NK-92 treated with Interleukin-12 subunit alpha and Interleukin-12 subunit beta, amount 100 ng/mL, for 24 hours (cell line): ENCODE measurements at places on chromosomes 5 and 9.

DNA sequence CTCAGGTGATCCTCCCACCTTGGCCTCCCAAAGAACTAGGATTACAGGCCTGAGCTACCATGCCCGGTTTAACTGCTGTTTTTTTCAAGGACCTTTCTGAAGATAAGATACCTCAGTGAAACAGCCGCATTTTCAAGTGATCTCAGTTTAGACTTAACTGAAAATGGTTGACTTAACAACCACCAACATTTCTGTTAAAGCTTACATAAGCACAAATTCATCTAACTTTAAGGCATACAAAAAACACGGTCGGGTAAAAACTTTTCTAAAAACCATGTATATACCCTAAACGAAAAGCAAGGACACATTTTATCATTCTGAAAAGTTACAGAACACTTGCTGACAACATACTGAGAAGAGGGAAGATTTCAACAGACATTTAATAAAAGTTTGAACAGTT lies 22.9 kb downstream of the UBAP2 start:
- DNase-seq = no peak

DNA sequence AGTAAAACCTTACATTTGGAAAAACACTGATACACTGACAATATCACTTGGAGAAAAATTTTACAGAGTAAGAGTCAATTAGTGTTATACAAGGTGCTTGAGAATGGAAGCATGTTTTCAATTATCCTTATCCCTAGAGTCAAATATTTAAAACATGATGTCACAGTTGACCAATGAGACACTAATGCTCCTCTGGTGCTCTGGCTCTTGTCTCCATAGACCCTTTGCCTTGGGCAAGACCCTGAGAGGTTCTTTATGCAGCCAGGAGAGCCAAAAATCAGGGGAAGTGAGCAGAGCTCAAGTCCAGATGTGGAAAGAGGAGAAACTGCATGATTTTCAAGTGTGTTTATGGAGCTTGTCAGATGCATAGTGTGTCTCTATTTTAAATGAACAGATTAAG lies 153.9 kb downstream of the MARCHF11 start:
- no peak for DNase-seq

- DNase-seq = no peak
Observed at GRCh38 chr5:36529142-36529541, 77.3 kb upstream of the SLC1A3 start.

GRCh38 chr5:115831163-115831768 lies 10.1 kb downstream of the ATG12 start:
- DNase-seq = no peak

- DNase-seq = no peak
Observed at GRCh38 chr5:67802766-67803165, 412.8 kb upstream of the PIK3R1 start.

DNA sequence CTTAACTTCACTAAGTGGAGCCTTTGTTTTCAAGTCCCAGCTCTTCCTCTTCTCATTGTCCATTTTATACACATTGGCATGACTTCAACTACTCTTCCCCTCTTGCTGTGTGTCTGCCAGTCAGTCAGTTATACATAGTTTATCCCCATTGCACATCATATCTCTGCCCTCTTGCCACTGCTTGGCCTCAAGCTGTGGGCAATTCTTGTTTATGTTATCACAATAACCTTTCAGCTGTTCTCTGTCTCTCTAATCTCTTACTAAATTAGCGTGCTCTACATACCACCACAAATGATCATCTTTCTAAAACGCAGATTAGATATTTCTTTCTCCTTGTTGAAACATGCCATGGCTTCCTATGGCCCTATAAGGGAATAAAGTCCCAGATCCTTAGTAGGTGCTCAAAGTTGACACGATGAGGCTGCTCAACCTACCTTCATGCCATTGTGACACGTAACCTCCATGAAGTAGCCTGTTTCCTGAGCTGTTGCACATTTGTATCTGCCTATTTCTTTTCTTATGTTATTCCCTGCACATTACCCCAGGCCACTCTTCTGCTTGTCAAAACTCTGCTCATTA lies 239.3 kb downstream of the GAS1 start:
- no peak for DNase-seq

GRCh38 chr9:106479679-106480078 lies 383.3 kb upstream of the ZNF462 start:
- DNase-seq = no peak

GRCh38 chr9:7828334-7828733 lies 28.8 kb upstream of the DMAC1 start:
- no peak for DNase-seq

- no peak for DNase-seq
Observed at GRCh38 chr9:76366275-76366674, 28.0 kb downstream of the RFK start.

DNA sequence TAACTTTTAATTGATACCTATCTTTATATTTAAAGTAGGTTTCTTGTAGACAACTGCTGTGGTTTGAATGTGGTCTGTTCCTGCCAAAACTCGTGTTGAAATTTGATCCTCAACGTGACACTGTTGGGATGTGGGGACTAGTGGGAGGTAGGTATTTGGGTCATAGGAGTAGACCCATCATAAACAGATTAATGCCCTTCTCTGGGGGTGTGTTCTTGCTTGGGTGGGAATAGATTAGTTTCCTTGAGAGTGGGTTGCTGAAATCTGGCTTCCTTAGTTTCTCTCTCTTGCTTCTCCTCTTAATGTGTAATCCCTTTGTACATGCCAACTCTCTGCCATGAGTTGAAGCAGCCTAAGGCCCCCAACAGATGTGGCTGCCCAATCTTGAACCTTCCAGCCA lies 34.6 kb upstream of the IPPK start:
- no peak for DNase-seq

GRCh38 chr5:37615184-37615583 lies 224.7 kb downstream of the GDNF start:
- no peak for DNase-seq

GRCh38 chr5:55694152-55694830 lies 17.8 kb downstream of the SLC38A9 start:
- DNase-seq = no peak
